ENCODE measurements at places on chromosomes 2 and 18.

- DNase-seq: no peak
Measured at GRCh38 chr2:193867454-193867853, 1672.7 kb upstream of the TMEFF2 start.

DNA sequence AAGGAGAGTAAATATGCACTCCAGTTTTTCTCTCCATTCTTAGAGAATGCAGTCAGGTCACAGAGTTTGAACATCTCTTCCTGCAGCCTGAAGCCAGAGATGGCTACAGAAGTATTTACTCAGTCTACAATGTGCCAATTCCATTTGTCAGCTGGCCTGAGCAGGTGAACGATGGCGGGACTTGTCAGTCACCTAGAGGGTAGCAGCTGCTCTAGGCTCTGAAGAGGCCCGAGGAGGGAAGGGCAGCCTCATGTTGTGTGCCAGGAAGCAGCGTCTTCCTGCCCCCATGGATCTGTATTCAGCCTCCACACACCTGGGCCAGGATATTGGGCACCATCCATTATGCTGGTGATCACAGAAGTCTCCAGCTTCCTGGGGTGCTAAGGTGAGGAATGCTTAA is 316.7 kb upstream of the CHAC2 start:
- no peak for DNase-seq

DNA sequence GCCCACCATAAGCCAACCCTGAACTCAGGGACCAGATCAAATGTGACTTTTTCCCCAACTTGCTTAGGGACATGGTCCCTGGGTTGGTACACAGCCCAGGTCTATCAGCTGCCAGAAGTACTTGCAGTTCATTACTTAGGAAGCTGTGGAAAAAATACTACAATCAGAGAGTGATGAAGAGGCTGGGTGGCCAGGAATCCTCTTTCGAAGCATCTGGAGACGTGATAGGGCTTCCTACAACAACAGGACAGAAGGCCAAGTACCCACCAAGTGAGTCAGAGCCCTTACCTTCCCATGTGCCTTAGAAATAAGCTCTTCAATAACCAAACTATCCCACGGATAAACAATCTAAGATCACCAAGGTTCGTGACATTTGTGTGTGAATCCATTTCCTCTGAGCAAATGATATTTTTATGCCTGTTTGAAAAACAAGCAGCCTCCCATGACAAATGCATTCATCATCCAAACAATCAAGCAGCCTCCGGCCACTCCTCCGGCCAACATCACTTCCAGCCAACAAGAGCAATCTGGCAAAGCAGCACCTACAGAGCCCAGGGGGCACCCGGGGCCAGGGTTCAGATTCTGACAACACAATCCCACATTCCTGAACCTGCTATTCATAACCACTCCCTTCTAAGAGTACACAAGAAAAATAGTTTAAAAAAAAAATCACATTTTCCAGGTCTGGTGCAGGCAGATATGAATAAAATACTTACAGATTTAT is 26.4 kb downstream of the TBC1D8 start:
- DNase-seq: peak; percentile 48

- no peak for DNase-seq
Measured at GRCh38 chr18:63192885-63193349, 126.7 kb downstream of the BCL2 start.

- no peak for DNase-seq
Measured at GRCh38 chr2:41621095-41621494, 426.7 kb upstream of the PKDCC start.

Measured in fibroblast of skin of right quadriceps (primary cell).